ENCODE measurements at places on chromosomes 6 and 20.

DNA sequence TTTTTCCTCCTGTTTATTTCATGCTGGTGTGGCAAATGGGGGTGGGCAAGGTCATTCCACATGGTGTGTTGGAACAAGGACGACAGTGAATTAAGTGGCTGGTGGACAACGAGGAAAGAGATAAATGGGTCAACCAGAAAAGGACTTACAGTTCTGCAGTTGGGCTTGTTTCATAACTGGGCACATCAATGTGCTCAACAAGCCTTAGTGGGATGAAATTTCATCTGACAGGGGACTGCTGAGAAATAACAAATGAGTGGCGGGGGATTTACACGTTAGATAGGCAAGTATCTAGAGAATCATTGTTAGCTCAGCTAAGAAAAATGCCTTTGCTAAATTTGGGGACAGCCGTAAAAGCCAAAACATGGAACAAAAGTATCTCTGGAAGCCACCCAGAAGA, 163.6 kb downstream of the NRN1 start:
- no peak for DNase-seq

DNA sequence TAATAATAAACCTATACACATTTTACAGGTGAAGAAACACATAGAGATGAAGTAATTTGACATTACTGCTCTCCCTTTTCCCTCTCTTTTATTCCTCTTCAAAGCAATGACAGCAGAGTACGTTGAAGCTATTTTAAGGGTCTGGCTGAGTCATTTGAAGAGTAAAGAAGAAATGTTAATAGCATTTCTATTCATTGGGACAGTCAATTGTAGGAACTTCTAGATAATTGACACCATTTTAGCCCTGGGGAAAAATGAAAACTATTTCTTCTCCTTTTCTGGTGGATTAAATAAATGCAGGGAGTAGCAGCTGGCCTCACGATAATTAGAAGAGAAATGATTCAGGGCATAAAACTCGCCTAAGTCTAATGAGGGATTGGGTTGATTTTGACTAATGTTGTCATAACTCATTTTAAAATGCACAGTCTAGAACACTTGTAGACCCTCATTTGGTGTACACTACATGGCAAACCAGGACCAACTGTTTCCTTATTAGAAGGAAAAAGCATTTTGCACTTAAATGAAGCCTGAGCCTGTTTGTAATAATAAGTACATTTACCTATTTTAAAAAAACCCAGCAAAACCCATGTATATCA, 48.1 kb downstream of the RIPOR2 start:
- DNase-seq = no peak

- no peak for DNase-seq
These were observed 92.9 kb downstream of the DNAH8 start for GRCh38 chr6:38808039-38808438.

DNA sequence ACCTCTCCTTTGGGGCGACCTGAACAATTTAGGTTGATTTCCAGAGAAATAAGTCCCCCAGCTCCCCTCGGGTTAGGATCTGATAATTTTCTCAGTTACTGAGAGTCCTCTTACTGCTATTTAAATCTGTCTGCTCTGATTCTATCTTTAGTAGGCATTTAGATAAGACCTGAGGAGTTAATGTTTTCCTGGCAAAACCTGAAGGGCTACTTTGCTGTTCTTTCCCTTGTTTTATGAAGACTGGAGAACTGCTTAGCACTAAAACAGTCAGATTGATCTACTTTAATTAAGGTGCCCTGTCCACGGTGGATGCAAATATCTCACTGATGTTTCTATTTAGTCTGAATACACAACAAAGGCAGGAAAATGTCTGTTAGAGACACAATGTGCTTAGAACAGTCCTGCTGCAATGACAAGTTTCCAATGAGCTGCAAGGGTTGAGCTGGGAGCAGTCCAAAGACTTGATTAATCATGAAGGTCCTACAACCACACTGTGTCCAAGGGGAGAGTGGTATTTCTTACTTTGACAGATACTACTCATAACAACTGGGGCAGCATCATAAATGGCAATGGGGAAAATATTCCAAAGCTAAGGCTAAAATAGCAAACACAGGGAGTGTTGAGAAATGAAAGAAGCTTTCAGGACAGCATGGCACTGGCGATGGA, 15.7 kb downstream of the ADTRP start:
- no peak for DNase-seq

DNA sequence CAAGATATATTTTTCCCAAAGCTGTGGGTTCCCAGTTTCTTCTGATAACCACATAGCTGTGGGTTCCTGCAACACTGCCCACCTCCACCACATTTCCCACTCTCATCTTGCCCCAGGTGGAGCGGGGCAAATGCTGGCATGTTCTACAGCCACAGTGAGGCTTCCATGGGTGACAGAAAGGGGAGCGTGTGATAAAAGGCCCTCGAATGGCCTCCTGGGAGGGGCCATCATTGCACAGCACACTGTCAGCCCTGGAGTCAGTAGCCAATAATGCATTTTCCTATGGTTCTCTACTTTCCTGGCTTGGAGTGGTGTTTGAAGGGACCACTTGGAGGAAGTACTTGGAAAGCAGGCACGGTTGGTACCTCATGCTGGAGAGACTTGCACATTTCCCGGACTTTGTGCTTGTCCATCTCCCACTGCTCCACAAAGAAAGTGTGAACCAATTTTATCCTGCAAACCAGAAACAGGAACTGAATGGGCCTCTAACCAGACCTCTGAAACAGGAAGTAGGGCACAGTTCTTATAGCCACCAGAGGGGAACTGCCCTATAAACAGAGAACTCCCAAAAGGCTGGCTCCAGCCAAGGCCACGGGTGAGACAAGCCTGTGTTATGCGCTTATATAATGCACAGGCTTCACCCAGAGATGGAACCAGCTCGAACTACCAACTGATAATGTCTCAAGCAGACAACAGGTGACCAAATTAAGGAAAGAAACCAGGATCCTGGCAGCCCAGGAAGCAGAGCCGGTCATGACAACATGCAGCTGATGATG, 8.6 kb downstream of the MAP3K5 start:
- peak; percentile 39 for DNase-seq

DNA sequence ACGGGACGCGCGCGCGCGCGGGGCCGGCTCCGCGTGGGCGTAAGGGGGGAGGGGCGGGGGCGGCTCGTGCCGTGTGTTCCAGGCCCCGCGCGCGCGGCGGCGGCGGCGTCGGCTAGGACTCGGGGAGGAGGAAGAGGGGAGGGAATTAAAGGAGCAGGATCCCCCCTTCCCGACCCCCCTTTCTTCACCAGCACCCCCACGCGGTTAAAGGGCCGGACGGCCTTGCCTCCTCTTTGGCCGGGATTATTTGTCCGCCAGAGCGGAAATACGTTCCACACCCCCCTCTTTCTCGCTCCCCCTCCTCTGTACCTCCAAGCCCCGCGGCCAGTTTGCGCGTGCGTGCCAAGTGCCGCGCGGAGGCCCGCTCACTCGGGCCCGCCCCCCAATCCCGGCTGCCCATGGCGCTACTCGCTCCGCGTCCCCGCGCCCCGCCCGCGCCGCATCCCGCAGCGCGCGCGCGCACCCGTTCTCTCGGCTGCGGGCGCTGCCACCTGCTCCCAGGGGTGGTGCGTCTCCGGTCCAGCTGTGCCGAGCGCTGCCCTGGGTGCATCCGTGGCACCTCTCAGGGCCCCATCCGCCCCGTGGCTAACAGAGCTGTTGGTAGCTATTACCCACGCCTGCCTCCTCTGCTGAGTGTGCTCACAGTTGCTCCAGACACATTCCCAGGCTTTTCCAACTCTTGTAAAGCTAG, at the start of gene ZBTB12:
Gene ZBTB12, minus strand, starts transcription at position 134 of the 691 bp plus-strand sequence. CDS start 781 bp downstream, outside the sequence.
- peak; percentile 83 for DNase-seq

- DNase-seq = peak; percentile 86
These were observed 2.5 kb upstream of the BHLHE23 start for GRCh38 chr20:63009045-63009961.

GRCh38 chr6:42629845-42630244, 66.0 kb downstream of the UBR2 start:
- DNase-seq = no peak

DNA sequence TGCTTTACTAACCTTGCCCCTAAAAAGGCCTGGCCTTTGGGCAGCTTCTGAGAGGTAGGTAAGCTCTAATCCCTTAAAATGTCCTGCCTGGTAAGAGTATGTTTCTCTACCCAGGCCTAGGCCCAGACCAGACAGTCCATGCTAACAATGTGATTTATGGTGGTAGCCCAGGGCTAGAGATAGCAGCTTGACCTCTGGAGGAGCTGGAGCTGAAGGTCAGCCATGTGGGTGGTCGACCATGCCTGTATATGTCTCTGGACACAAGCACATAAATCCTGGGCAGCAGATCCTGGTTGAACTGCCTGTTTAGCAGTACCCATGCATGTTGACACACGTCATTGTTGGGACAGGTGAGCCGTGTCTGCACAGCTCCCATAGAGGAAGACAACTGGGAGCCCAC, 62.1 kb upstream of the PHACTR1 start:
- no peak for DNase-seq

GRCh38 chr20:64176551-64176950, 12.3 kb downstream of the MYT1 start:
- no peak for DNase-seq

DNA sequence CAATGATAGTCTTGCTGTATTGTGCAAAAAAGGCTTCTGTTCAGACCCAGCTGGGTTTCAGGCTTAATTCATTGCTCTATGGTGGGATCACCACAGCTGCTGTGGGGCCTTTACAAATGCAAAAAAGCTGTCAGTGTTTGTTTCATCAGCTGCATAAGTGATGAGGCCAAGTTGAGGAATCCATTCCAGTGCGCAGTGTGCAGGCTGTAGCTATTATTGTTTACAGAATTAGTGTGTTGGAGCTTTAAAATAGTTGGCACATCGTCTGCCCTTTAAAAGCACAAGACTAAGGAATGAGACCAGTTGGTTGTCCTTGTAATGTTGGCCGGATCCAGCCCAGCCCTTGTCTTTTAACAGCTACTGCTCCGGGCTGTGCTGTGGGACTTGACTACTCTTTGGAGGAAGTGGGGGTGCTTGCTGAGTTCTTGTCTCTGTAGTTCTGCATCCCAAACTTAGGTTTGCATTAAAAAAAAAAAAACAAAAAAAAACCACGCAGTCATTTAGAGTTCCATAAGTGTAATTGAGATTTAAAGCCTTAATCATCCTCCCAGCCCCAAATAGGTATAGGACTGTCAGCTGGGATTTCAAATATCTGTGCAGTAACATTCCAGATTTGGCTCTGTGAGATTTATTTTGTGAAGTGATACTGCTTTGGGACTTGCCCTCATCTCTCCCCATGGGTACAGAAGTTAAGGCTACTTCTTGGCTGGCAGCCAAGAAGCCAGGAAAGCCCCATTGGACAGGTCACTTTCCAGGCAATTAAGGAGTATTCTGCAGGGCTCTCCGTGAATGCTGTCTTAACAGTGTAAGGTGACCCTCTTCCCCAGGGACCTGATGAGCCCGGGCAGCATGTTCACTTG, 19.3 kb downstream of the JARID2 start:
- DNase-seq = no peak

DNA sequence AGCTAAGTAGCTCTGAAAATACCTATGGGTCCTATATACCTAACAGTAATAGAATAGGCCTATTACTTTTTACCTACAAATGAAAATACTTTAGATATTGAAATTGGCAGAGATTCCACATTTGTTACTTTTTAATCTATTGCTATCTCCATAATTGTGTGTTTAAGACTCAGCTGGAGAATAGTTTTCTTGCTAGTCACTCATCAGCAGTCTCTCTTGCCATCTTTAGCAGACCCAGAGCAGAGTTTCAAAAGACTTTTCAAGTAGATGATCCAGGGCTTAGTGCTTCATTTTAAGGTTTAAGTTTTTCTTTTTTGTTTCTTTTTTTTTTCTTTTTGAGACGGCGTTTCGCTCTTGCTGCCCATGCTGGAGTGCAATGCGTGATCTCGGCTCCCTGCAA, 12.9 kb downstream of the ANKS1A start:
- no peak for DNase-seq

DNA sequence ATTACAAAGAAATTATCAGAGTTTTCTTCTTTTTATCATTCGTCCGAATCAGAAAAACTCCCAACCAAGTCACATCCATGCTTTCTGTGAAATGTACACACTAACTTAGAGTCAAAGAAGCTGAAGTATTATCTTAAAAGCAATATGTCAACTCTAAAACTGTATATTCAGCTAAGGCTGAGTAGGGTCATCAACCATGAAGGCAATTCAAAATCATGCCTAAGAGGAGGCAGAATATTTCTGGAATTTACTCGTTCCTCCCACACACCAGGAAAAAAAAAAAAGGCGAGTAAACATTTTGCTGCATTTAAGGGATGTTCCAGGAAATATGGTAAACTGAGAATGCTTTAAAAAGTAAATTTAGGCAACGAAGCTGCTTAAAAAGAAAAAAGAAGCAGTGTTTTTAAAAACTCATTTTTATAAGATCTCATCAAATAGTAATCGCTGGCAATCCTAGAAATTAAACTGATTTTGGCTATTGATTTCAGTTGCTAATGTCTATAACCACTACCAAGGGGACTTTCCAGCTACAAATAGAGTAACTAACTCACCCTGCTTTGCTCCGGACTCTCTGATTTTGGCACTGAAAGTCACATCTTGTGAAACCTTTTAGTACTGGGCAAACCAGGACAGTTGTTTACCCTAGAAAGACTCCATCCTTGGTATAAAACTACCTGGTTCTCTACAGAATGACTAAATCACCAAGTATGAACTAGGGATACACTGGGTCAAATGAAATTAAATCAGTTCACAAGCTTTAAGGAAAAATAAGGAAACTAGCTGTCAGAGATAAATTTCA, 82.8 kb downstream of the MBOAT1 start:
- no peak for DNase-seq

DNA sequence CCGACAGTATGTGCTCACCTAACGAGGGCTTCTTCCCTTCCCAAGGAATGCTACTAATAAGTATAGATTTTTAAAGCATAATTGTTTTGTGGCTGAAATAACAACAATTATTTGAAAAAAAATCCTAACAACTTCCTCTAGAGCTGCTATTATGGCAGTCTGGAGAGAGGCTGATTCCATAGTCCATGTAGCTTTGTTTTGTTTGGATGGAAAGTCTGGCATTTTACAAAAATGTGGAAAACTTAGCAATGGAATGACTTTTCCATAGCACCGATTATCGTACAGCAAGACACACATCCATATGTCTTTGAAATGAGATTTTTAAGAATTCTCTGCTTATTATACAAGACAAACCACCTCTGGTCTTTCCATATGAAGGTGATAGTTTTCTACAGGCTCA, 252.4 kb upstream of the TAB2 start:
- no peak for DNase-seq

DNA sequence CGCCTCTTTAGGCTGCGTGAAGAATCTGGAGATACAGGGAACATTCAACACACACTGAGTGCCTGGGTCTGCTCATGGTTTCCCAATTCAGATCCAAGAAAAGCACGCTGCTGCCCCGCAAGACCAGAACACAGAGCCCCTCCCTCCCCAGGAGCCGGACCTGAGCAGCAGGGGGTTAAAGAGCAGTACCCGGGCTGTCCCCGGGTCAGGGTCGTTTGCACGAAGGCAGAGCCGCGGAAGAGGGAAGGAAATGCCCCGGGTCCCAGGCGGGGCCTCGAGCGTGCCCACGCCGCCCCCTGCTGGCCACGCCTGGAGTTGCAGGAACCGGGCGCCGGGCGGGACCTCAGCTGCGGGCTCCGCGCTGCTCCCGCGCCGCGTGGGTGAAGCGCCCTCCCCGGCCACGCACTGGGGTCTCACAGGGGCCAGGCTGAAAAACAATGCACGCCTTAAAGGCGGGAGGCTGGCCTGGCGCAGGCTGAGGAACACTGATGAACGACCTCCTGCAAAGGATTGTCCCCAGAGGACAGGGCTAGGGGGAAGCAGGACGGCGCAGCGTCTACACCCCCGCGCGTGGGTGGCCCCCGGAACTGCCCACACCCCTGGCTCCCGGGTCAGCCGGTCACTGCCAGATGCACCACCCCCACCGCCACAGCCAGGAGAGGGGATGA, 48.9 kb downstream of the ANKRD60 start:
- peak; percentile 75 for DNase-seq
